ENCODE measurements at places on chromosomes 7 and 10. TPM values are rescaled to one million over a fixed set of nuclear protein-coding genes. Genes with fewer than 3 reads are reported as not detected.

DNA sequence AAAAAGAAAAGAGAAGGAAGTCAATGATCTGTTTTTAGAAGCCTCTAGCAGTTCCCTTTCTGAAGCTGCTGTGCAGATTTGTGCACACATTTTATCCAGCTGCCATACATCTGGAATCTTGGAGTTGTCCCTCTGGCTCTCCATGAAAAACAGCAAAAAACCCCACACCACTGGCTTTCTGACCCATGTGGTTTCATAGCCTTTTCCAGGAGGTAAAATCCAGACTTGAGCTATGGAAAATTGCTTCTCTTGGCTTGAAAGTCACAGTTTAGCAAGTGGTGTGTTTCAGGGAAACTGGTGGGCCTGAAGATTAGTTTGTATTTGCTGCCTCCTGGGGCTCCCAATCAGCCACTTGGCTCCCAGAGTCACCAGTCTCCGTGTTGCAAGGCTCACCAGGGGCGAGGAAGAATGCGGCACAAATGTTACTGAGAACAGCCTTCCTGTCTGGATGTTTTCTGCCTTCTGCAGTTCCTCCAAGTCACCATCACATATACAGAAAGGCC is 50.1 kb upstream of the ADRB1 start:
- DNase-seq, result no peak

GRCh38 chr7:50858528-50859245 is 76.0 kb upstream of the GRB10 start:
- DNase-seq, result no peak

GRCh38 chr10:113666682-113667252 is 2.9 kb upstream of the NRAP start:
- no peak for DNase-seq

DNA sequence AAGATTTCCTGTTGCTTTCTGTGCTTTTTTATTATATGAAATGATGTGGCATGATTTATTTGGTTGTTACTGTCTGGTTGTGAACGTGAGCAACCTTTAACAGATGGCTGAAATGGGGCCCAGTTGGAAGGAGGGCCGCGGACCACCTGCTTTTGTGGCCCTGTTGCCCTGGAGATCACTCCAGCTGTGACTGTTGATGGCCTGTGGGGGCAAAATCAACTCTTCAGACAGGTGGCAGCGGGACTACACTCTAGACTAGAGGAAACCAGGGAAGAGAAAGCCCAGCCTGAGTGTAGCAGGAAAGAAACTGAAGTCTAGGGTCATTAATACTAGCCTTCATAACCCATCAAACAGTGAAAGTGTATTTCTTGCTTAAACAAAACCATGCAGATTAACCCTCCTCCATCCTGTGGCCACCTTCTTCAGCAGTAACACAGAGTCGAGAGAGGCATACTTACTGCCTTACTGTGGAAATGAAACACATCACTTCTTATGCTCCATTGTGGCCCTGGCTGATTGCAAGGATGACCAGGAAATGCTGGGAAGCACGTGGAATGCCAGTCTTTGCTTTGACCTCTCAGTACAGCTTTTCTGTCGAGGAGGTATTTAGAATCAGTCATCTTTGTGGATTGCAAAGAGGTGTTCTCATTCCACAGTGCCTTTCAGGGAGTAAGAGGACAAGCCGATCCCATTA is 80.5 kb downstream of the CCNY start:
- DNase-seq, result no peak

DNA sequence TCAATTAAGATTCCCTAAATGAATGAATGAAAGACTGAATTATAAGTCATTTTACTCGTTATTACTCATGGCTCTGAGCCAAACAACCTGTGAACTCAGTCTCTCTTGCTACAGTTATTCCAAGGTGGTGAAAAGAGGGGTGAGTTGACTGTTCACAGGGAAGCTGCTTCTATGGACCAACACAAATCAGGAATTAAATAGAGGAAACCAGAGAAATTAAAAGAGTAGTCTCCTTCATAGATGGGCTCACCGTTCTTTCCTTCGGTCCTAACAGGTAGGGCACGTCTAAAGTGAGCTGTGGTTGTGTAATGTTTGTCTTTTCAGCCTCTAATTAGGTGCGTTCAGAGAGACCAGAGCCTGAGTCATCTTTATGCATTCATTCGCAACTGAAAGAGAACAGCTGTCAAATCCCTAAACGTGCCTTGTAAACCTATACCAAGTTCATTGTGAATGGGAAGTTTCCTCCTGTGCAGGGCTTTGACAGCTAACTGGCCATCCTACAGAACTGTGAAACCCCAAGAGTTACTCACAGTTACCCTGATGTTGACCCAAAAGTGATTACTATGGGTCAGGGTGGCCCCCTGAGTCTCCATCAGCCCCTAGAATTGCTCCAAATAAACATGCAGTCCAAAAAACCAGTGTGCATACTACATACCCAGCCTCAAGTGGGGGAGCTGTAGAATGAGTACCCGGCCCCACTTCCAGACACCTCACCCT is 18.2 kb upstream of the C10orf53 start:
- no peak for DNase-seq

DNA sequence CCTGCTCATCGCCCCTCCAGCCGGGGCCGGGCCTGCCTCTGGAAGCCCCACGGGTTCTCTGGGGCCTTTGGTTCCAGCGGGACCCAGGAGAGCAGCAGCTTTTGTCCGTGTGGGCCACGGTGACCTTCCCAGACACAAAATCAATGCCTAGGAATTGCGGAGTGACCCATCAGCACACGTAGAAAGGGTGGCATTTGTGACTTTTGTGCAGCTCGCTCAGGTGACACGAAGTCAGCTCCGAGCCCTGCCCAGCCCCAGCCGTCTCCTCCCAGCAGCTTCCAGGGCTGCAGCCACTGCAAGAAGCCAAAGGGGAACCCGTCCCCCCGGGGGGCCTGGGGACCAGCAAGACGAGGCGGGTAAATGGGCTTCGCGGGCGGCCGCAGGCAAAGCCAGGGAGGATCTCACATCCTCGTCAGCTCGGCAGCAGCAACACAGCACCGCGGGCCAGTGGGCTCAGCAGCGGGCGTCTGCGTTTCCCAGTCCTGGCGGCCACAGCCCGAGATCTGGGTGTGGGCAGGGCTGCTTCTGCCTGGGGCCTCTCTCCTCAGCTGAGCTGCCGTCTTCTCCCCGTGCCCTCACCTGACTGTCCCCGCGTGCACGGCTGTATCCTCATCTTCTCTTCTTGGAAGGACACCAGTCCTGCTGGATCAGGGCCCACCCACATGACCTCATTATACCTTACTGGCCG is 88.5 kb downstream of the PAXIP1 start:
- no peak for DNase-seq

DNA sequence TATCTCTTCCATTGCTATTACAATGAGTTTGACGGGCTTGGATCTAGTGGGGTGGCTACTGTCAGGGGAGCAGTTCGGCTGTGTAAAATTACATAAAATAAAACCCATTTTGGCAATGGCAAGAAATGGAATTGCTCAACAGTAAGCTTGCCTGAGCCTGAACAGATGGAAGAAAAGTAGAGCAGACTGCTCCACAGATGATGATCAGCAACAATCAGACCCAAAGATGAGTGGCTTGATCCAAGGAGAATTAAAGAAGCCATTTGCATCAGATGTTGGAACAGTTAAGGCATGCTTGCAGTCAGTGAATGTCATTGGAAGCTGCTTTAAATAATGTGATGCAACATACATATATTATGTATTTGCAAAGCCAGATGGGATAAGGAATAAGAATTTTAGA is 256.6 kb upstream of the SMIM30 start:
- no peak for DNase-seq

PIK3CG gene
- not detected for total RNA-seq

BMPER gene
- total RNA-seq, result 79.2 TPM

LIPA gene
- 45.9 TPM for total RNA-seq

NPTX2 gene
- 2.1 TPM for total RNA-seq

All from MG63 (cell line).